ENCODE measurements at places on chromosomes 13 and 19. TPM values are rescaled to one million over a fixed set of nuclear protein-coding genes. Genes with fewer than 3 reads are reported as not detected.

The CEACAM4 gene
- total RNA-seq, result 1.7 TPM

The PSG11 gene
- total RNA-seq, result not detected

The FBN3 gene
- 17.8 TPM for total RNA-seq

The BRME1 gene
- 26.3 TPM for total RNA-seq

The LGI4 gene
- 7.9 TPM for total RNA-seq

The CLEC17A gene
- 1.3 TPM for total RNA-seq

The TPTE2 gene
- total RNA-seq, result 5.1 TPM

The SMIM17 gene
- 0.79 TPM for total RNA-seq

The CGB2 gene
- 3.6 TPM for total RNA-seq

The PNMA8B gene
- 3.1 TPM for total RNA-seq

The EDDM13 gene
- total RNA-seq, result 0.79 TPM

The TUBA3C gene
- 306 TPM for total RNA-seq

The IL4I1 gene
- 20.4 TPM for total RNA-seq

The ZNF726 gene
- 18.2 TPM for total RNA-seq

The C5AR1 gene
- 6.1 TPM for total RNA-seq

The SHC2 gene
- 57.8 TPM for total RNA-seq

The ZNF439 gene
- 17.1 TPM for total RNA-seq

The PLVAP gene
- total RNA-seq, result 4.4 TPM

The C19orf73 gene
- 8.5 TPM for total RNA-seq

The PEG3 gene
- 155 TPM for total RNA-seq

The DKKL1 gene
- 145 TPM for total RNA-seq

The TMEM205 gene
- total RNA-seq, result 174 TPM

The TLE6 gene
- total RNA-seq, result 9.1 TPM

The ZSWIM9 gene
- 7.2 TPM for total RNA-seq

The ANGPTL8 gene
- total RNA-seq, result not detected

The GNA15 gene
- 3.6 TPM for total RNA-seq

The EBI3 gene
- total RNA-seq, result 8.4 TPM

The TSSK6 gene
- total RNA-seq, result 117 TPM

The PTH2 gene
- total RNA-seq, result not detected

The ZNF14 gene
- 10.7 TPM for total RNA-seq

The CYP4F8 gene
- total RNA-seq, result 0.71 TPM

All from testis (tissue), 5 donors.